ENCODE measurements at places on chromosomes 12 and 14. TPM values are rescaled to one million over a fixed set of nuclear protein-coding genes. Genes with fewer than 3 reads are reported as not detected.

CLEC2B gene
- total RNA-seq, result 1.8 TPM

EVL gene
- 23.0 TPM for total RNA-seq

OASL gene
- 3.7 TPM for total RNA-seq

FGD6 gene
- total RNA-seq, result 14.9 TPM

LMNTD1 gene
- not detected for total RNA-seq

CYP27B1 gene
- 1.8 TPM for total RNA-seq

L3HYPDH gene
- total RNA-seq, result 43.9 TPM

TMEM260 gene
- total RNA-seq, result 6.1 TPM

ZDHHC22 gene
- total RNA-seq, result 0.46 TPM

TMEM253 gene
- 0.73 TPM for total RNA-seq

E2F7 gene
- total RNA-seq, result 7.0 TPM

ST8SIA1 gene
- total RNA-seq, result 0.06 TPM

AKAP5 gene
- total RNA-seq, result 0.40 TPM

ABCD2 gene
- not detected for total RNA-seq

SYCP3 gene
- not detected for total RNA-seq

TC2N gene
- 0.54 TPM for total RNA-seq

VIPAS39 gene
- 15.3 TPM for total RNA-seq

FCF1 gene
- 48.7 TPM for total RNA-seq

STON2 gene
- total RNA-seq, result 0.79 TPM

INHBE gene
- total RNA-seq, result 0.08 TPM

MFAP5 gene
- 0.14 TPM for total RNA-seq

YAF2 gene
- 25.9 TPM for total RNA-seq

LRP1-AS gene
- total RNA-seq, result not detected

TAS2R14 gene
- 0.78 TPM for total RNA-seq
